CD4-positive, alpha-beta T cell treated with Interferon gamma for 1 hour (primary cell): ENCODE measurements at places on chromosomes 4 and X.

- no peak for DNase-seq
These were observed 919.6 kb upstream of the DIAPH2 start for GRCh38 chrX:95764972-95765451.

GRCh38 chrX:8044947-8045346 is 117.7 kb upstream of the PNPLA4 start:
- no peak for DNase-seq

- peak; percentile 6 for DNase-seq
These were observed 203.5 kb upstream of the TET2 start for GRCh38 chr4:104942990-104943743.

DNA sequence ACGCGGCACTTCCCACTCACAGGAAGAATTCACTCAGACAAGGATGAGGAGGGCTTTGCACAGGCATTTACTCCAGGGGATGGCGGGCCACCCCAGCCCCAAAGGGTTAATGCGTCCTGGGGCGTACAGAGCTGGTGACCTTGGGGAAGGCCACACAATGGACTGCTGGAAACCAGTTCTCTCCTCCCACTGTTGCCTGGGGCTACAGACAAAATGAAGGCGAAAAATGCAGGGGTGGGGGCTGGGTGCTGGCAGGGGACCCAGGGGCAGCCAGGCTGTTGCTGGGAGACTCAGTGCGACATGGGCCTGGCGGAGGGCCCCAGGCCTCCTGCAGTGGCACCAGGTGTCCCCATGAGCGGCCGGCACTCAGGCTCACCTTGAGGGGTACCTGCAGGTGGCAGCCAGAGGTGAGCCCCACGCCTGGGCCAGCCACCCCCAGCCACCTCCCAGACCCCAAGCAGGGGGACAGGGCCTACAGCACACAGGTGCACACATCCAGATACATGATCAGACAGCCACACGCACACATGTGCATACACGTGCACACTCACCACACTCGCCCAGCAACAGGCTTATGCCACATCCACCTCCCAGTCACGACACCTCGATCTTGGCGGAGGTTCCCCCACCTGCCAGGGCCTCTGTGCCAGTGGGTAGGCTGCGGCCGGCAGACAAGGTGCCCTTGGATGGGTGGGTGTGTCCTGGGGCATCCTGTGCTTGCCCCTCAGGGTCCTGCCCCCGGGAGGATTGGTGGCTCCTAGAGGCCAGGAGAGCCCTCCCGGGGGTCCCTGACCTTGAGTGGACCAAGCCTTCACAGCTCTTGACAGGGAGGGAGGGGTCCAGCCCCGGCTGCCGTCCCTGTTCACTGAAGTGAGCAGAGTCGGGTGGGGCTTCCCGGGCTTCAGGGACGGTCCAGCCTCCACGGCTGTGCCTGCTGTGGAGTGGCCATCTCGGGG is 13.1 kb downstream of the NAT8L start:
- DNase-seq, result no peak

DNA sequence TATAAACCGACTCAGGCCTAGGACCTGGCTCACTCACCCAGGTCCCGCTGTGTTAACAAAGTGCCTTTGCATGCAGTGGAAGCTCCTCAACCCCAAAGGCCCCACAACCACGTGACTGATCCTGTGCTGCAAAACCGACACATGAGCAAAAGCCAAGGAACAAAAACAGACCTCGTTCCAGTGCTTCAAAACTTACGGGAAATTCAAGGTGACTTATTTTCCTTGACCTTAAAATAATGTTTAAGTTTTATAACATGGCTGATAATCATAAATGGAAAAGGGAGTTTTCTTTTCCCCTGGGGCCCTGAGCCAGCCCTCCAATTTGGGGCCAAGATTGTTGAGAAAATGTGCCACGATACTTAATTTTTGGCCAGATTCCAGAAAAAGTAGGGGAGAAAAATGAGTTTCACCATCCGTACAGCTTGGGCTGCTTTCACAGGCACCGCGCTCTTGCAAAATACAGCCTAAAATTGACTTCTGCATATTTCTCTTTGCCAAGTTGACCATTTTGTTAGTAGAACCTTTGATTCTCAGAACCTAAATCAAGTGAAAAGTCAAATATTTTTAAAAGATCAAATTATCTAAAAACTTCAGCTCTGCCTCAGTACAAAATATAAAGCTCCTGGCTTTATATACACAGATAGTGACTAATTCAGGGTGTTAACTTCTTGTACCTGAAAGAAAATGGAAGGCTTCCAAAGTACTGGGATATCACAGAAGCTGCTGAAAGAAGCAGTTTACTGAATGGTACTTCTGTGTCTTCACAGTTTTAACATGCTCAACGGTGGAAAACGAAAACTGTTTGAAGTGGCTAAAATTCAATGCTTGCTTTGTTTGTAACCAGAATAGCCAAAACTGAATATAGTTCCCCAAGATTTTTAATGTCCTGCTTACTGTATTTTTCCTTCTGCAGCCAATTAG is 93.8 kb downstream of the APBB2 start:
- no peak for DNase-seq

GRCh38 chrX:8284131-8284530 is 113.1 kb upstream of the VCX2 start:
- no peak for DNase-seq
